Esophagus muscularis mucosa (tissue), 4 donors: ENCODE measurements at places on chromosomes 3 and 15. TPM values are rescaled to one million over a fixed set of nuclear protein-coding genes. Genes with fewer than 3 reads are reported as not detected.

- DNase-seq: no peak
Observed at GRCh38 chr15:70319466-70319865, 221.7 kb upstream of the TLE3 start.

GRCh38 chr3:69091389-69092029 lies 6.8 kb downstream of the ARL6IP5 start:
- no peak for DNase-seq

PODXL2 gene
- total RNA-seq: 1.9 TPM

DNA sequence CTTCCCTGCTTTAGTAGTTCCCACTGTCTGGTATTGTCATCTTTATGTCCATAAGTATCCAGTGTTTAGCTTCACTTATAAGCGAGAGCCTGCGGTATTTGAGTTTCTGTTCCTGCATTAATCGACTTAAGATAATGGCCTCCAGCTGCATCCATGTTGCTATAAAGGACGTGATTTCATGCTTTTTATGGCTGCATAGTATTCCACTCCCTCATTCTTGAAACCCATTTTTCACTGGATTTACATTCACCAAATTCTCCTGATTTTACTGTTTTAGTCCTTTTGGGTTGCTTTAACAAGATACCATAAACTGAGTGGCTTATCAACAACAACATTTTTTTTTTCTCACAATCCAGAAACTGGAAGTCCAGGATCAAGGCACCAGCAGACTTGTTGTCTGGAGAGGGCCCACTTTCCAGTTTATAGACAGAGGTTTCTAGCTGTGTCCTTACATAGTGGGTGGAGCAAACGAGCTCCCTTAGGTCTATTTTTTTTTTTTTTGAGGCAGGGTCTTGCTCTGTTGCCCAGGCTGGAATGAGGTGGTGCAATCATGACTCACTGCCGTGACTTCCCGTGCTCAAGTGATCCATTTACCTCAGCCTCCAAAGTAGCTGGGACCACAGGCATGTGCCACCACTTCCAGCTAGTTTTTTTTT lies 6.1 kb upstream of the TICRR start:
- DNase-seq: no peak
